Neural crest cell (in vitro differentiated cells): ENCODE measurements at places on chromosomes 11 and 22. TPM values are rescaled to one million over a fixed set of nuclear protein-coding genes. Genes with fewer than 3 reads are reported as not detected.
A peak's percentile ranks its signal among the peaks of the same experiment; 100 is the strongest.

- DNase-seq, result no peak
Measured at GRCh38 chr22:48079505-48080290, 1317.2 kb downstream of the TBC1D22A start.

DNA sequence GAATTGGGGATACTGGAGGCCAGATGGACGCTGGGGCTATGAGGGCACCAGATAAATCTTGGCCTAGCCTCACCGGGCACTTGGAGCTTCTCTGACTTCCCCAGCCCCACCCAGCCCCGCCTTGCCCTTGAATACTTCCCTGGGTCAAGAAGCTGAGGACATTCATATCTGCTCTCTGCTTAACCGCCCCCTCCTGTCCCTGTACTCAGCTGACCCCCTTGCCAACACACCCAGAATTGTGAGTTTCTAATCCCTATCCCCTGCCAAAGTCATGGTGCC, 22.0 kb downstream of the FADS3 start:
- no peak for DNase-seq

DNA sequence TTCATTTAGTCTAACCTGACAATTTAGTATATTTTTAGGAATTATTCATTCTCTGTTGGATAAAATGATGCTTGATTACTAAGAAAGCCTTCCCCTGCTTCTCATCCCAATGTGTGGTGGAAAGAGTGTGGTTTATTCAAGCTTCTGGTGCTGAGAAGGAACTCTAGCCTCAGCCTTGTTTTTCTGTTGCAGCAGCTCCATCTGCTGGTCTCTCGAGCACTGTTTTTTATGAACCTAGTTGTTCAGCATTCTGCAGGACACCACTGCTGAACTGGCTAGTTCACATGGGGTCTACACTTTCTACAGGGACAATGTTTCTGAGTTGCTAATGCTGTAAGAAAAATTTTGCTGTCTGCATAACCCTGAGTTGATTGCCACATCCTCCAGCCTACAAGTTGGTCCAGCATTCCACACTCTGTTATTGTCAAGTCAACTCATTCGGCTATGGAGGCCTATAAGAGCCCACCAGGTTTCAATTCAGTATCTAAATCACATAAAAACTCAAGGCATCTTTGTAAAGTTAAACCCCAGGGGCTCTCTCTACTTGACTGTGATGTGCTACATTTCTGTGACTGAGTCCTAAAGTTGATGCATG, 14.3 kb downstream of the OR2AG2 start:
- peak; percentile 48 for DNase-seq

GRCh38 chr11:97614606-97615005, 1224.8 kb downstream of the JRKL start:
- DNase-seq, result no peak

DNA sequence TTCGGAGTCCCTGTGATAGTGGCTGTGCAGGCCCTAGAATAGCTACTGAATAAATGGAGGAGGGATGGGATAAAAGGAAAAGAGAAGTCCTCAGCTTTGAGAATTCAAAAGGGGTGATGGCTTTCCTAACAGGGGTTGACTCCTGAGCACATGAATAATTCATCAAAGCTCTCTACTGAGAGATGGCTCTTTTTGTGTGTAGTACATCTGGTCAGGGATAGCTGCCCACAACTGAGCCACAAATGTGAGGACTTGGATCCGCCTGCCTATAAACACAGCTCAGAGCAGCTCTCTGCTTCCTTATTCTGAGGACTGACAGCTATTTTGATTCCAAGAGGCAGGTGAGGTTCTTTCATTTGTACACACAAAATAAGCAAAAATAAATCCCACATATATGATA, 82.3 kb downstream of the USP35 start:
- no peak for DNase-seq

DNA sequence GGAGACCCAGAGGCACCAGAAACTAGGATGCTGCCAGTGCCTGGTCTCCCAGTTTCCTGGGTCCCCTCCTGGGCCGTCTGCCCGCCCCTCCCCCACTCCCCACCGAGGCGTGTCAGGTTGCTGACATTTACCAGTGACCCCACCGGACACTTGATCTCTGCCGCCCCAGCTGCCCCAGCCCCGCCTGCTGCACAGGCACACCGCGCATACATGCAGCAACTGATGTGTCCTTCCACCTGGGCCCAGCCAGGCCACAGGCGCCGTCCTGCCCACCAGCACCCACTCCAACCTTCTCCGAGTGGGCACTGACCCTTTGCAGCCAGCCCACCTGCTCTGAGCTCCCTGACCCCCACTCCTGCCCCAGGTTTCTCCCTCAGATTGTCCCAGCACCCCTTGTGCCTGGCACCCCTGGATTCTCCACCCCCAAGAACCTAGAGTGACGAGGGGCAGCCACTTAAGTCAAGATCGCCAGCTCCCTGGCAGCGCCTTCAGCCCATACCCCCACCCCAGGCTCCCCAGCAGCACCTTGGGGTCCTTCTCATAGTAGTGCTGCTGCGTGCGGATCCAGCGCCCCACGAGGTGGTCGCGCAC, 548 bp downstream of the PYGM start:
- no peak for DNase-seq

DNA sequence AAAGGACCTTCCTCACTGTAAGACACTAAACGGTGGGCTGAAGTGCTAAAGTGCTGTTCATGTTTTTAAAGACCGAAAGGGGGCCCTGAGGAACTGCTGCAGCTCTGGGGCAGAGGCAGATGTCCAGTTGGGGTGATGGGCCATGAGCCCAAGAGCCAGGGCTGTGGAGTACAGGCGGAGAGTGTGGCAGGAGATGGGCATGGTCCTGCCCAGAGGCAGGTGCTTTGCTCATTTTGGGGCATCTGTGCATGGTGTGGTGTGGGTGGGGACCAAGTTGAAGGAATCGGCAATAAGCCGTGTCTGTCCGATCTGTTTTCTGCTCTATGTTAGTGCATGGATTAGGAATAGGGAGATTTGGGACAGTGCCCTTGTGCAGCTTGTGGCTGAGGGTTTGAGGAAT, 258.3 kb downstream of the NTM start:
- no peak for DNase-seq

- no peak for DNase-seq
Measured at GRCh38 chr11:68040101-68040956, 1.5 kb downstream of the TCIRG1 start.

- no peak for DNase-seq
Measured at GRCh38 chr11:47378010-47378835, at the start of gene SPI1. SPI1 (minus strand) TSS chr11:47378547; CDS start chr11:47378353, 194 bp downstream.

DNA sequence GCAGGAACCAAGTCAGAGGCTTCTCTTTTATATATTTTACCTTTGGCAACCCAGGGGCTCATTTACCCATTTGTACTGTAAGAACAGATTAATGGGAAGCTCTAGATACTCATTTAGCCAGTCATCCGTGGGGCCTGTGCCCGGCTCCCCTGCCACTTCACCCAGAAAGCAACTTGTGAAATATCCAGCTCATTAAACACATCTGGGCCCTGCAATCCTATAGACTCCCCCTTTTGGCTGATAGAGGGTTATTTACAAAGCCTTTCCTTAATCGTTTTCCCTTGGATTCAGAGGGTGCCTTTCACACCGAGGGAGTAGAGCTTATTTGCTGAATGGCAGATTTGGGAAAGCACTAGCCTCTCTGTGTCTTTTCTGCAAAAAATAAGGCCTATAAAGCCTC, 118.7 kb upstream of the SORL1-AS1 start:
- no peak for DNase-seq

Gene PKP3
- total RNA-seq, result 0.42 and 1.7 TPM in 2 replicates

Gene ANGPTL5
- total RNA-seq, result not detected in 2 replicates

Gene CCDC89
- total RNA-seq, result not detected in 2 replicates

Gene LMO2
- total RNA-seq, result 0.49 TPM in 1 of 2 replicates, not detected in the other

Gene TSGA10IP
- 1.8 and 2.7 TPM in 2 replicates for total RNA-seq

Gene MS4A12
- not detected in 2 replicates for total RNA-seq

Gene B3GAT1
- 31.8 and 32.3 TPM in 2 replicates for total RNA-seq

Gene CSTF3
- 69.5 and 72.1 TPM in 2 replicates for total RNA-seq

Gene TECTA
- total RNA-seq, result 1.5 and 1.7 TPM in 2 replicates

Gene NTM
- 11.3 and 13.2 TPM in 2 replicates for total RNA-seq

Gene SAA4
- not detected in 2 replicates for total RNA-seq

Gene CAVIN3
- 5.8 and 9.9 TPM in 2 replicates for total RNA-seq

Gene KRTAP5-2
- not detected in 2 replicates for total RNA-seq

Gene ARHGEF17
- total RNA-seq, result 51.3 and 55.7 TPM in 2 replicates
